AG09309 (cell line): ENCODE measurements at places on chromosomes 3 and 15.

GRCh38 chr3:113721636-113722035 is 24.4 kb downstream of the NAA50 start:
- DNase-seq, result no peak

DNA sequence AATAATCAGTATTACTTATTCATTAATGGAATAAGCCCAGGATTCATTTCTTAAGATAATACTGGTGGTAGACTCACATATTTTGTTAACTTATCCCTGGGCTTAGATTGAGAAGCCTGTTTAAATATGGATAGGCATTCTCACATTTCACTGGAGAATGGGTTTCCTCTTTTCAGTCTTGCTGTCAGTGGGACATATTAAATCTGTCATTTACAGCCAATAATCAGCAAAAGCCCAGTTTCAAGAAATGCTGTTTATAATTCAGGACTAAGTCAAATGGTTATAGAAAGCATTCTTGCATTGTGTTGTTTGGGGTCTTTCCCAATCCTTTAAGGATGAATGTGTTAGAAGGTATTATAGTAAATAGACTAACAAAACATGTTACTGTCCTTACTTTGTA is 143.7 kb upstream of the NAALADL2 start:
- no peak for DNase-seq

GRCh38 chr3:123642182-123642956 is 57.5 kb upstream of the HACD2 start:
- peak; percentile 79 for DNase-seq

DNA sequence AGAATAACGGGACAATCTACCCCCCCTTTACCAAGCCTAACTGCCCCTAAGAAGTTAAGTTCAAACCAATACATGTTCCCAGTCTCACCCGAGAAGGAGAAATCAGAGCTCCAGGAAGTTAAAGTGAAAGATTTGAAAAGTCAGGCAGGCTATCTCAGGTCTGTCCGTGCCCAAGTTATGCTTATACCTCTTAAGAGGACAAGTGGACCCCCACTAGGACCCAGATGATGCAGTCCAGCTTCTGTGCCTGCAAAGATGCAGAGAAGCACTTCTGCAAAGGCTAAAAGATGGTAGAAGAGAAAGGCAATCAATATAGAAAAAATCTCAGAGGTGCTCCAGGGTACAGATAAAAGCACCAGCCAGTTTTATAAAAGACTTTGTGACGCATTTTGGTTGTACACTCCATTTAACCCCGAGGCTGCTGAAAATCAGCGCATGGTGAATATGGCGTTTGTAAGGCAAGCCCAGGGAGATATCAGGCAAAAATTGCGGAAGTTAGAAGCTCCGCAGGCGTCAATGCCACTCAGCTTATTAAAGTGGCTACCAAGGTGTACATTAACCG is 9.8 kb upstream of the SLC9C1 start:
- no peak for DNase-seq

- no peak for DNase-seq
These were observed 399.6 kb downstream of the NAALADL2 start for GRCh38 chr3:175258763-175259162.

DNA sequence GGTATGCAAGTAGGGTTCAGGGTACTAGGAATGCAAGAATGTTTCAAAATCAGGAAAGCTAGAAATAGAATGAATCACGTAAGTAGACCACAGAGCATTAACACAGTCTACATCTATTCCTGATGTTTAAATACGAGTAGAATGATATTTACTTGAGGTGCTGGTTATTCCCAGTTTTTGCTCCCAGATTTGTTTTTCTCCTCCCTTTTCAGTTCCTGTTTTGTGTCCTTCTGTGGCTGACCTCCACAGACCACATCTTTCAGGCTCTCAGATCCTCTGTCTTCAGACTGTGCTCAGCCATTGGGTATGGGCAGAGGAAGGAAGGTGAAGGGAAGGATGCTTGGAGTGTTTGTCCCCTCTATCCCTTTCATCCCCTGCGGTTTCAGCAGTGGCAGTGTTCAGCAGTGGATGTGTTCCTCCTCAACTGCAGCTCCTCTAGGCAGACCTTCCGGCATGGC is 276.6 kb downstream of the ZNF621 start:
- no peak for DNase-seq

DNA sequence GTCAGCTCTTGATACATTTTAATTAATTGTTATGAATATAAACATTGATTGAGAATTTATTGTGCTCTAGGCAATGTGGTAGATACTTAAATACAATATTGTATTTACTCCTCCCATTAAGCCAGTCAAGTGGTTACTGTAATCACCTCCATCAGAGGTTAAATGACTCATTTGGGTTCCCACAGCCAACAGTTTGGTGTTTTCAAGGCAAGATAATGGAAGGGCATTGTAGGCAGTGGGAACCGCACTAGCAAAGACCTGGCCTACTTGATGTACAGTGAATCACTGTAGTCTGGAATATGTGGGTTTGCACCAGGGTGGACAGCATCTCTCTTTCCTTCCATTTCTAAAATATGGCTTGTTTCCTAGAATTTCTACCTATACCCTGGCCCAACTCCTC is 127.4 kb downstream of the EDEM1 start:
- no peak for DNase-seq

GRCh38 chr3:117054556-117054955 is 345.0 kb downstream of the TUSC7 start:
- DNase-seq, result no peak

DNA sequence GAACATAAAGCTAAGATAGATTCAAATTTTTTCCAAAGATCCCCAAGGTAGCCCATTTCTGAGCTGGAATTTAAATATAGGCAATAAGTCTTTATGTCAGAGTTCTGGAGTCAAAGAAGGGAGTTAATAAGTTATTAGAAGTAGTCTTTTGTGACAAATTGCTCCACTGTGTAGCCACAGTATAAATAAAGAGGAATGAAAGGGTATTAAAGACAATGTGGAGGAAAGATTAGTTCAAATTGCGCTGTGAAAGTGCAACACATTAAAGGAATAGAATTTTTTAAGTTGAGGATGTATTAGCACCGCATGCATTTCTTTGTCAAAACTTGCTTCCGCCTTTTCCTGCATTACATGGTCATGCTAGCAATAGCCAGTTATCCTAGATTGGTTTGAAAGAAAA is 666.6 kb upstream of the CCDC54 start:
- no peak for DNase-seq

- no peak for DNase-seq
These were observed 9.5 kb upstream of the APBA2 start for GRCh38 chr15:28876131-28876844.

DNA sequence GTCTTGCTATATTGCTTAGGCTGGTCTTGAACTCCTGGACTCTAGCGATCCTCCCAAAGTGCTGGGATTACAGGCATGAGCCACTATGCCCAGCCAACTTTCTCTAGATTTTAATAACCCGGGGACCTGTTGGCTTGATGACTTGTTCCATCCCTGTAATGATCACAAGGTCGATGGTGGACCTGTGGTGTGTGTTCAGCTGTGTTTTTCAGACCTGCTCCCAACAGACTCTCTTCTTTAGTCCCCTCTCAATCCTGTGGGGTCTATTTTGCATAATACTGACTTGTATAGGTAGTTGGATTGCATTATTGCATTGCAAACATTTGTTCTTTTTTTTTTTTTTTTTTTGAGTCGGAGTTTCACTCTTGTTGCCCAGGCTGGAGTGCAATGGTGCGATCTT is 1.9 kb downstream of the MAP2K1 start:
- no peak for DNase-seq

- no peak for DNase-seq
These were observed 61.2 kb upstream of the TNFAIP8L3 start for GRCh38 chr15:51155891-51156290.

DNA sequence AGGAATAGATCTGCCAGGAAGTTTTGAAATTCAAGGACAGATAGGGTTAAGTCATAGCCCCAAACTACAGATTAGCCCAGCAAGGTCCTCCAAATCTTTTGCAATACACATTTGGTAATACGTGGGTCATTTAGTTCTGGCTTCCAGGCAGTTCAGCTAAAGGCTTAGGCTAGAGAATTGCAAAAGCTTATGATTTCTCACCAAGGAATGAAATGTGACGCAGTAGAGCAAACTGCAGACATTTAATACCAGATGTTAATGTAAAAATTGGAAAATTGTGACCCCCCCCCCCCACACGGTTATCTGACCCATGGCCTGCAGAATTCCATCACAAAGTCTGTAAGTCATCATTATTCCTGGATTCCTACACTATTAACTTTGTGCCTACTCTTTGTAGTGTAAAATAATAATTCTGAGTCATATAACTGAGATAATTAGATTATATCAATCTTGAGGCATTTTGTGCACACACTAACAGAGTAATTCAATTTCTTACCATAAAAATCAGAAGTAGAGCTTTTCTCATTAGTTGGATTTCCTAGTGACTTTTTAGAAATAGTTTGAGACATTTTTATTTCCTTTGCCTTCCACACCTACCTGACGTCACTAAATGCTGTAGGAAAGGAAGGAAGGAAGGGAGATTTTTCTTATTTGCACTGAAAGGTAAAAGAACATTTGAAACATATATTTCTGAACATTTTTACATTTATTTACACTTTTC is 235.2 kb downstream of the DTWD1 start:
- DNase-seq, result peak; percentile 99

- no peak for DNase-seq
These were observed 8.3 kb downstream of the HDGFL3 start for GRCh38 chr15:83199288-83199687.

- no peak for DNase-seq
These were observed 133.1 kb downstream of the MEGF11 start for GRCh38 chr15:66120422-66120821.

GRCh38 chr15:51265037-51265555 is 73.3 kb downstream of the CYP19A1 start:
- no peak for DNase-seq
